ENCODE measurements at places on chromosomes 2 and 18.

DNA sequence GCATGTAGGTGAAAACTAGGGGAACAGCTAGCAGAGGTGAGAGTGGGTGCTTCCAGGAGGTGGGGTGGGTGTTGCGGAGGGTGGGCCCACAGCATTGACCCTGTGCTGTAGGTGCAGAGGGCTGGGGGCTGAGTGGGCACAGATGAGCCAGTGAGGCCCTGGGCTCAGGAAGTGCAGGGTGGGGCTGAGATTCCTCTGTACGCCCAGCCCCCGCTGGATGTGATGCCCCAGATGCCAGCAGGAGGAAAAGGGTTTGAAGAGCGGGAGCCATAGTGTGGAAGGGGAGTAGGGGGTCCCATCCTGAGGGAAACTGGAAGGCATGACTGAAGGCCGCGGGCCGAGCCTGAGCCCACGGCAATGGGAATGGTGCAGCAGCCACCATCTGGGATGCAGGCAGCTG lies 14.1 kb upstream of the OTOS start:
- no peak for DNase-seq

DNA sequence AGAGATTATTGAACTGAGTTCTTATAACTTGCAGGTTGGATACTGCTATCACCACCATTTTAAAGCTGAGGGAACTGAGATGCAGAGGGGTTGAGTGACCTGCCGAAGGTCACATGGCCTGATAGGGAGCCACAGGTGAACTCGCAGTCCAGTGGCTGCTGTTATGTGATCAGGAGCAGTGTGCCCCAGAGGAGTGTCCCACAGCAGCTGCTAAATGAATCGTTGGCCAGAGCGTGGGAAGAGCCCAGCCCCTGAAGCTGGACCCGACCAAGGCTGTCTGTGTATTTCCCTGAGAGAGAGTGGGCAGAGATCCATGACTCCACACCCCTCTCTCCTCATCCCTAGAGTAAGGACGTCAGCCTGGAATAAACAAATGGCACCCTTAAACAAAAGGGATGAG lies 26.7 kb upstream of the PRLH start:
- DNase-seq, result no peak

GRCh38 chr2:16248571-16249105 lies 308.3 kb downstream of the MYCN start:
- DNase-seq, result no peak

DNA sequence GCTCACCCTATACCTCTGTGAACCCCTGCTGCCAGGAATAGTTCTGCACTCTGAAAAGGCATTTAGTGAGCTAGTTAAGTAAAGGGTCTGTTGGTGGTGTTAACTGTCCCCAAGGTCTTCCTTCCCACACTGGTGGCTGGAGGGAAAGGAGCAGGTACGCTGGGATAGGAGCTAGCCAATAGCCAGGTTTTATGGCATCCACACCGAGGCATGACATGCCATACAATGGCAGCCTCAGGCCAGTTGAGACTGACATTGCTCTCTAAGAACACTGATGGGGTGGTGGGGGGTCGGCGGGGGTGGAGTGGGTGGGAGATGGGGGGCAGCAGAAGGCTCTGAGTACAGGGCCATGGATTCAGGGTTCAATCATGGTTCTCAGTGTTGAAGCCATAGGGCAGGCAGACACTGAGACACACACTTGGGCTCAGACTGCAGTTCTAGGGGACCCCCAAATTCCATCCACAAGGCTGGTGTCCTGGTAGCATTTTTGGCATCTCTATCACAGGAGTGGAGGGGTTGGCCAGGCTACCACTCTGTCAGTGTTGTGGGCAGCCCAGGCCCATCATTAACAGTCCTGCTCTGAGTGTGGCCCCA lies 136.0 kb downstream of the CTIF start:
- DNase-seq, result no peak

Data from NCI-H446 treated with DMSO at 0.1 percent for 48 hours (cell line).